NCI-H1092 (cell line): ENCODE measurements at places on chromosomes 2 and 18.

DNA sequence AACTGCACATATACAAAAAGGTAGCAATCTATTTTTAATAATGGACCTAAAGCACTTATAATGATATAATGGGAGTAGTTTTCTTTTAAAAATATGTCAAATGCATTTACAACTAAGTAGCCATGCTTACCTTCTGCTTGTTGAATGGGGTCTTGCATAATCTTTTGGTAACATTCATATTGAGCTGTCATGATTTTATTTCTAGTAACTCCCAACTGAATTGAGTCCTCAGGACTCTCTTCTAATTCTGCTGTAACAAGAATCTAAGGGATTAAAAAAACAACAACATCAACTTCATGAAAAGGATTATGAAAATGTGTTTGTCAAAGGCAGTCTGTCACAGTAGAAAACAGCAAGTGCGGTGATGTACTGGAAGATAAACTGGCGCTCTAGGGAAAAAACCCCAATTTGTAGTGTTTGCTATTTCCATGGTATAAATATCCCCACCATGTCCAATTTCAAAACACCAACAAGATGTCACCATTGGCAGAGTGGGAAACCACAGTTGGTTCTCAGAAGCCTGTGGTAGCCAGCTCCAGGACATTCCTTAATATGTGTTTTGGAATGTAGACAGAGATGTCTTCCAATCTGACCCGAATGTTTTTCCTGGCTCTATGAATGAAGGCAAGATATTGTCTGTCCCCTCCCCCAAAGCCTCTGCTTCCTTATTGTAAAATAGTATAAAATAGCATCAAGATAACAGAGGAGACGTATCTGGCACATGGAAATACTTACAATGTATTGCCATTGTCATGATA, 64.8 kb downstream of the CALCRL start:
- no peak for DNase-seq

- no peak for DNase-seq
These were observed 73.4 kb upstream of the ID2 start for GRCh38 chr2:8608411-8608954.

- DNase-seq = no peak
These were observed 402.6 kb upstream of the ZEB2 start for GRCh38 chr2:144922519-144922918.

DNA sequence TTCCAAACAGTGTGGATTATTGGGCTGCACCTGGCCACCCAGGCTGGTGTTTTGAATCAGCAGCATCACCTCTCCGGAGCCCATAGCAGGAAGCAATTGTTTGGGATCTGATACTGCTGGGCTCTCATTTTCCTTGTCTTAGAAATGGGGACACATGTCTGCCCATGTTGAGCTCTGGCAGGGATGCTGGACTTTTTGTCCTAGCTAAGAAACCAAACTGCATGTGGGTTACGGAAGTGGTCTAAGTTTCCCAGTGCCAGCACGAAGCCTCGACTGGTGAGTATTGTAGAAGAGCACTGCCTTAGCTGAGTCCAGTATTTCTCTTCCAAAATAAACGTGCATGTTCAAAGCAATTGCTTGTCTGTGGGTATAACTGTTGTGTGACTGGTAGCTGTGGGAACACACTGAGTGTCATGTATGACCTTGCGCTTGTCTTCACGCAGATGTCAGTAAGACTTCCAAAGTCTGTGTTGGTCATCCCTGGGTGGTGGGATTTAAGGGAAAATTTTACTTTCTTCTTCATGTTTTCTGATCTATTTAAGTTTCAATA, 43.6 kb downstream of the SH3RF3 start:
- DNase-seq = no peak

DNA sequence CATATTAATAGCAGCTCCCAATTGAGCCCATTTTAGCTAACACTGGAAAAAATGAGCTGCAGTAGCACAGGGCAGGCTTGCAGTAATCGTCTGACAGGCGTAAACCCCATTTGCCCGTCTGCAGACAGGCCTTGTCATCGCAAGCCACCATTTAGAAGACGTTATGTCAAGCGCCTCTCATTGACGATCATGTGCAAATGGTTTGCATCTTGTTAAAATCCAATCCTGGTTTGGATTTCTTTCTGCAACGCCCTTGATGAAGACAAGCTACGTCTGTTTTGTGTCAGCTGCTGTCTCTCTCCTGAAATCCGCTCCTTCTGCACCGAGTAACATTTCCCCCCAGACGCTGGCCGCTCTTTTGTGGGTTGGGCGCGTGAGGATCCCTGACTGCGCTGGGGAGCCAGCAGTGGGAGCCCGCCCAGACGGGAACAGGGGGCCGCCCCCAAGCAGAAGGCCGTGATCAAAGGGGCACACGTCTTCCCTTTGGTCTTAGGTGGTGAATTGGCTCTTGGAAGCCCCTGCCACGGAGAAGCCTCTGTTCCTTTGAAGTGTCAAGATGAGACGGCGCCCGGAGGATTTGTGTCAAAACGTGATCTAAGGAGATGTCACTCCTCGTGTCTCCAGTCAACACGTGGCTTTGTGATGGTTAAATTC, 84.2 kb upstream of the GPC1 start:
- DNase-seq = no peak

- DNase-seq = no peak
These were observed 160.0 kb downstream of the DNAH6 start for GRCh38 chr2:84676295-84676694.

DNA sequence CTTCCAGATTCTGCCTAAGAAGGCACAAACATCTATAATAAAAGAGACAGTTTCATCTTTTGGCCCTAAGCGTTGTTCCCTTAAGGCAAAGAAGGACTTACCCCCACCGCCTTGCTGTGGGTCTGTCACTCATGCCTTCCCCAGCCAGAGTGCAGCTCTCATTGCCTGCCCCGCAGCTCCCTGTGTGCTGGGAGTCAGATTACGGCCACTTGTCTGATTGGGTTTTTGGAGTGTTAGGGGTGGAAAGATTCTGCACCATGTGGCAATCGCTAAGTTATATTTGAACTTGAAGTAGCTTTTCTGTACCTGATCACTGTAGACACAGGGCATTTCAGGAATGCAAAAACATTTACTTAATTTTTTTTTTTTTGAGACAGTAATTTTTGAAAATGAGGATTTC, at the start of gene AQP4:
AQP4 (minus strand) TSS at position 151 of the 400 bp plus-strand sequence; CDS start at position 133, 18 bp downstream.
- no peak for DNase-seq

DNA sequence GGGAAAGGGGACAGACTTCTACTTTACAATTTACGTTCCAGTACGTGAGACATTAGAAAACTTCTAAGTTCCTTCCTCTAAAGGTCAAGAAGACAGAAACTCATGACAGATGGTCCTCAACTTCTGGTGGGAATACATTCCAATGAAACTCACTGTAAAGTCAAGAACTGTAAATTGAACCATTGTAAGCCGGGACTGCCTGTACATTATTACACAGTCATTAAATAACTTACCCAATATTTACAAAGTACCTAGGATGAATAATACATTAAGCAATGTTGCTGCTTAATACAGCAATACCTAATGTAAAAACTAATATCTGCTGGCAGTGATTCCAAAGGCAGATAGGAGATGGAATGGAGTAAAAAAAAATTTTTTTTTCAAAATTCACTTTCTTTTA, 51.9 kb downstream of the CDH2 start:
- no peak for DNase-seq

- no peak for DNase-seq
These were observed 22.6 kb downstream of the MRPL44 start for GRCh38 chr2:223979730-223980396.

- no peak for DNase-seq
These were observed 25.1 kb upstream of the GPR17 start for GRCh38 chr2:127620866-127621265.

- no peak for DNase-seq
These were observed 3.4 kb downstream of the CHST9 start for GRCh38 chr18:27181726-27182125.

GRCh38 chr2:86319700-86320580, 17.5 kb downstream of the REEP1 start:
- no peak for DNase-seq

- no peak for DNase-seq
These were observed 239.5 kb upstream of the MGAT5 start for GRCh38 chr2:134014196-134014960.
